ENCODE measurements at places on chromosomes 2 and 18. TPM values are rescaled to one million over a fixed set of nuclear protein-coding genes. Genes with fewer than 3 reads are reported as not detected.

- no peak for DNase-seq
Observed at GRCh38 chr2:236167297-236168109, 683 bp downstream of the GBX2 start.

UGT1A5 gene
- not detected for polyA plus RNA-seq

DNA sequence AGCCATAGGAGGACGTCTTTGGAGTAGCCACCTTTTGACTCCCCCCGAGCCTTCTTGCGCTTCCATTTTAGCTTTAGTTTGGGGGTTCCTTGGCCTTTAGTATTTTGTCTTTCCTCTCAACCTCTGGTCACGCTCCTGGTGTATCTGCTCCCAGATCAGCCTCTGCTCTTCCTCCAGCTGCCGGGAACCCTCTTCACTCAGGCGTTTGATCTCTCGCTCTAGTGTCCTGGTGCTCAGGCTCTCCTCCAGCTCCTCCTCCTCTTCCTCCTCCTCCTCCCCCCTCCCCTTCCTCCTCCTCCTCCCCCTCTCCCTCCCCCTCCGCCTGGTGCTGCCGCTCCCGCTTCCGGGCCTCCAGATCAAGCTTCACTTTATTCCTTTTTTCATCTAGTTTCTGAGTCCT, 1082.3 kb upstream of the TMEFF2 start:
- no peak for DNase-seq

DNA sequence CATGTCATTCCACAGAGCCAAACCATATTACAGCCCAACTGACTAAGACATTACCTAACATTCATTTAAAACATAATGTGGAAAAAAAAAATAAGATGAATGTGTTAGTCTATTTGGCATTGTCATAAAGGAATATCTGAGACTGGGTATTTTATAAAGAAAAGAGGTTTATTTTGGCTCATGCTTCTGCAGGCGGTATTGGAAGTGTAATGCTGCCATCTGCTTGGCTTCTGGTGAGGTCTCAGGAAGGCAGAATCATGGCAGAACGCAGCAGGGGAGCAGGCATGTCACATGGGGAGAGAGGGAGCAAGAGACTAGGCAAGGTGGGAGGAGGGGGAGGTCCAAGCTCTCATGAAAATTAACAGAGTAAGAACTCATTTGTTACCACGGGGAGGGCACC, 504.8 kb upstream of the LRATD1 start:
- no peak for DNase-seq

DNA sequence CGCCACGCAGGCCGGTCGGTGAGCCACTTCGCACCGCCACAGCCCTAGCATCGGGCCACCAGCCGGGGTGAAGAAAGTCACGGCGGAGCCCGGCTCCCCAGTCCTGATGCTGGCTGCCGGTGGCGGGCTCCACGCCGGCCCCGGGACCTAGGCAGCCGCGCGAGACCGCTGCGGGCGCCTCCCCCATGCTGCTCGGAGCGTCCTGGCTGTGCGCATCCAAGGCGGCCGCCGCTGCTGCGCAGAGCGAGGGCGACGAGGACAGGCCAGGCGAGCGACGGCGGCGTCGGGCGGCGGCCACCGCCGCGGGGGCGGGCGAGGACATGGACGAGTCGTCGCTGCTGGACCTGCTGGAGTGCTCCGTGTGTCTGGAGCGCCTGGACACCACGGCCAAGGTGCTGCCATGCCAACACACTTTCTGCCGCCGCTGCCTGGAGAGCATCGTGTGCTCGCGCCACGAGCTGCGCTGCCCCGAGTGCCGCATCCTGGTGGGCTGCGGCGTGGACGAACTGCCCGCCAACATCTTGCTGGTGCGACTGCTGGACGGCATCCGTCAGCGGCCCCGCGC, 433 bp downstream of the SH3RF3 start:
- DNase-seq: no peak

NMUR1 gene
- polyA plus RNA-seq: 0.76 TPM

FBXO41 gene
- polyA plus RNA-seq: 1.6 TPM

TCF23 gene
- 0.62 TPM for polyA plus RNA-seq

- DNase-seq: no peak
Observed at GRCh38 chr2:96148410-96149217, 3.4 kb upstream of the DUSP2 start.

All from right renal cortex interstitium (tissue), 3 donors.